ENCODE measurements at places on chromosomes 5 and 9.

DNA sequence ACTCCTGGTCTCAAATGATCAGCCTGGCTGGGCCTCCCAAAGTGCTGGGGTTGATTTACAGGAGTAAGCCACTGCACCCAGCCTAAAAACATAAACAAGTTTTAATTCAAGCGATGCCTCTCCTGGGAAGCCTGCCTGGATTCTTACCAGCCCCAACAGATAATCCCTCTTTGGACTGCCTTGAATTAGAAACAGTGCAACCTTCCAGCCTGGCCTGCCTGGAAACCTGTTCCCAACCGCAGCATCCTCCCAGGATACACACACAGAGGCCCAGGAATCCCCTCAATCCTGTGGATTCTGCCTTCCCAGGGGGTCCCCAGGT lies 19.2 kb downstream of the PTGES start:
- DNase-seq, result no peak

DNA sequence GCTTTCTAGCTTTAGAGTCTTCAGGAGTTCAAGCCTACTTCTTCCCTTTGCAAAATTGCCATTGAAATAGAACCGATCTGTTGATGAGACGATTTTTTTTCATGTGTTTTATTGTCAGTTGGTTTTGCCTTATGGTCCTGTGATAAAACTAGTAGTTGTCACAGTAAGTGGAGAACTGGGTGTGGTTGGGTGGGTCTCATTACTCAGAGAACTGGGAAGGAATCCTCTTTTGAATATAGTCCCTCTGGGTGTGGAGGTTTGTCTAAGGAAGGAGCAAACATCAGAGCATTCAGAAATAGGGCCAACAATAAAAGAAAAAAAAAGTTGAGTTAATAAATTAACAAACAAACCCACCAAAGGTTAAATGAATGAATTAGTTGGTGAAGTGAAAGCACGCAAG lies 69.0 kb downstream of the ALDH1A1 start:
- no peak for DNase-seq

GRCh38 chr9:13395156-13395555 lies 115.7 kb upstream of the MPDZ start:
- DNase-seq, result no peak

GRCh38 chr9:105697871-105698270 lies 3.5 kb downstream of the TMEM38B start:
- no peak for DNase-seq

DNA sequence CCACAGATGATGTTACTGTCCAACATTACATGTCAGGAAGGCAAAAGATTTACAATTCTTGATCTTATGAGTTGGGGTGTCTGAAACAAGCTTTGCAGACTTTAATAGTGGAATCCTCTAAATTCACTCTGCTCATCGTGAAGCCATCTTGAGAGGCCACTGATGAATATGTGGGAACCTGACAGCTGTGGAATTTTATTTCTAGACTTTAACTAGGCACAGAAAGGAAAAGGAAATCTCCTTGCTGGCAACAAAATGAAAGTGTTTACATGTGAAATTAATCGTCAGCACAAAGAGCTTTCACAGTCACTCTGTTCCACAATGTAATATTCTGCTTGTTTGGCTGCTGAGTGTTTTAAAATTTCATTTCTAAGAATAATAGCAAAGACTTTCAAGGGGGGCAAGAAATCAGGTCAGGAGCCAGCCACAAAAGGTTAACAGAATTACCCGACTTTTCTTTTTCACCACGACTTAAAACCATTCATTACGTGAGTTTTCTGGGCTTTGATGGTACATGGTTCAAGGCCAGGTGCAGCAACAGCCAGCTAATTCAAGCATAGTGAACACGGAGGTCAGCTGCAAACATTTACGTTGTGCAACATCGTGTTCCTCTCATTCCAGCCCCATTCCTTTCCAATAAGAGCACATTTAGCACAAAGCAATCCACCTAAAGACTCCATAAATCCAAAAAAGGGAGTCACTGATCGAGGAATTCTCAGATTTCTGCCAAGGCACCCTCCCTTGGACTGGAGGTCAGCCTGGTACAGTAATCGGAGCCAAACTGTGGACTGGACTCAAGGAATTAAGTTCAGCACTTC lies 14.6 kb downstream of the NREP start:
- no peak for DNase-seq

DNA sequence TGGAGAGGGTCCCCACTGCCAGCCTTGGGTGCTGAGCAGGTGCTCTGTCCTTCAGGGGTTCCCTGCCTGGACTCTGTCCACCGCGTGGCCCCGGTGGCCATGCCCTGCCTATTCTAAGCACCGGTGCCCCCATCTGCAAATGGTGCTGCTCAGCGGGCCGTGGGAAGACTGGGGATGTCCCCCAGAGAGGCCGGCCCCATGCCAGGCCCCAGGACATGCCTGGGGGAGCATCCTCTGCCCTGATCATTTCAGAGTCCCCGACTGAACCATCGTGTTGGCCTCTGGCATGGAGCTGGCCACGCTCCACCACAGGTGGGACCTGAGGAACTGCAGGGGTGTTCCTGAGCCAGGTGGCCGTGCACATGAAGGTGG lies 64.7 kb downstream of the RXRA start:
- DNase-seq, result no peak

DNA sequence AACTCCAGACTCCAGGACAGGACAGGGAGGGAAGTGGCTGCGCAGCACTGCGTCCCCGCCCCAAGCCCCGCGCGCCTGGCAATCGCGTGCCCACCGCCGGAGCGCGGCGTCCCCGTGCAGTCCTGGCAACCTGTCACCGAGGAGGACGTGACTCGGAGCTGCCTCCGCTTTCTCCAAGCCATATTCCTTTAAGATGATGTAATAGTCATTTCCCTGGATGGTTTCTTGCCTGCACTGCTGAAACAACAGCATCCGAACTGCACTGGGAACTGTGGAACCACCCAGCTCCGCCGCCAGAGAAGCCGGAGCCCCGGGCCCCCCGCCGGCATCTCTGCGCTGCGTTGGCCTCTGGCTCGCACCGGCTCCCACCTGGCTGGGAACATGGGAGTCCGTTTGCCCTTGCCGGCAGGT lies 34.5 kb downstream of the KCTD16 start:
- DNase-seq, result peak; percentile 44

- no peak for DNase-seq
Observed at GRCh38 chr5:136781464-136781863, 416.1 kb upstream of the TRPC7 start.

DNA sequence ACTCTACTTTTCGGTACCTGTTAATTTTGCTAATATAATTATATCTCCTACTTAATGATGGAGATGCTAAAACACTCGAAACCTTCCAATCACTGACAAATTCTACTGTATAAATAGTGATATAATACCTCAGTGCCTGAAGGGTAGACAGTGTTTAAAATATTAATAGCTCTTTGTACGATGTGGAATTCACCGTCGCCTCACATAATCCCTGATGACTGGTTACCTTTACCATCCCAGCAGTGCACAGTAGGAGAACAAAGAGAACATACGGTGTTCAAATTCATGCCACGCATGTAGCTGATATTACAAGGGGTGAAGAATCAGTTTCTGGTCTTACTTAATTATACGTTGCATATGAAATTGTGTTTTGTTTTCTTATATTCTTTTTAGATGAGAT lies 506.7 kb downstream of the CTNND2 start:
- DNase-seq, result no peak

- no peak for DNase-seq
Observed at GRCh38 chr5:124511791-124512190, 234.6 kb downstream of the ZNF608 start.

DNA sequence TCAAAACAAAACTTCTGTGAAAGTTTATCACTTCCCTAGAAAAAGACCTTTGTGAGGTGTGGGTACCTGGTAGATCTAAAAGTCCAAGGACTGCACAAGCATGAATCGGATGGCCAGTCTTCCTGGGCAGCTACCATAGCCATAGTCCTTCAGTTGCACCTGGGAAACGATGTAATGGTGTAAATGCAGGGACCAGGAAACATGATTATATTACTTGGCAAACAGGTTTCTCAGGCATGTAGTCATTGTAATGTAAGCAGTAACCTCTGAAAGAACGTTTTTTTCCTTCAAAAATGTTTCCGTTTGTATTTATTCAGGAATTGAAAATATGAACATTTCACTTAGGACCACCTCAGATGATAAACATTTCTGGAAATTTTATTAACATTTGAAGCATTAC lies 433.4 kb downstream of the DTWD2 start:
- no peak for DNase-seq

- DNase-seq, result no peak
Observed at GRCh38 chr9:108049671-108050494, 560.3 kb upstream of the KLF4 start.

- DNase-seq, result no peak
Observed at GRCh38 chr9:129472651-129473102, 148.2 kb downstream of the C9orf50 start.

Data from progenitor cell of endocrine pancreas (in vitro differentiated cells).